Right hindlimb (tissue), 1 donor: ENCODE measurements at places on chromosomes 4 and X.

- DNase-seq, result no peak
Observed at GRCh38 chr4:75497133-75497532, 17.1 kb downstream of the RCHY1 start.

DNA sequence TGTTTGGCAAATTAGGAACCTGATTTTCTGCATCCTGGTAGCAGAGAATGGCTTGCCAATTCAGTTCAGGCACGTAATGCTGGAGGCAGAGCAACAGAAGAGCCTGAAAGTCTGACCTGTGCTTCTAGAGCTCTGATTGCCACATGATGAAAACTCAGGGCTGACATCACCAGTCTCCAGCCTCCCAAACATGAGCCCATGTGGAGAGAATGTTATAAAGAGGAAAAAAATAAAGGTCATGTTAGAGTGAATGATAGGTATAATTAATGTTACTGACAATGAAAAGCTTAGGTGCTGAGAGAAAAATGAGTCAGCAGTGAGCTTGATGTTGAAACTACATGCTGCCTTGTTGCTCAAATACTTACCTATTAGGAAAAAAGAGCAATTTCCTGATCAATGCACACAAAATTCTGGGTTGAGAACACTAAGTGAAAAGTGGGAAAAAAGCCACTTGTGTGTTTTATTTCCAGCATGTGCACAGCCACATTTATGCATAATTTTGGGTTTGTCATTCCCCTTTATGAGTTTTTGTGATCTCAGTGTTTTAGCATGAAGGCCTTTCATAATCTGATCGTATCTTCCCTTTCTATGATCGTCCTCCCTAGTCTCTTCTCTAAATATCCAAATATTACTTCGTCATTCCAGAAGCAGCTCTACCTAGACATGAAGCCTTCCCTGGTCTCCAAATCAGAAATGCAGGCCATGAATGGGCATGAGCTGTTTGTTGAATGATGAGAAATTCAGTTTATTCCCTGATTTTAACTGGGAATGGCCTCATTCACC is 113.3 kb upstream of the CPEB2 start:
- no peak for DNase-seq

DNA sequence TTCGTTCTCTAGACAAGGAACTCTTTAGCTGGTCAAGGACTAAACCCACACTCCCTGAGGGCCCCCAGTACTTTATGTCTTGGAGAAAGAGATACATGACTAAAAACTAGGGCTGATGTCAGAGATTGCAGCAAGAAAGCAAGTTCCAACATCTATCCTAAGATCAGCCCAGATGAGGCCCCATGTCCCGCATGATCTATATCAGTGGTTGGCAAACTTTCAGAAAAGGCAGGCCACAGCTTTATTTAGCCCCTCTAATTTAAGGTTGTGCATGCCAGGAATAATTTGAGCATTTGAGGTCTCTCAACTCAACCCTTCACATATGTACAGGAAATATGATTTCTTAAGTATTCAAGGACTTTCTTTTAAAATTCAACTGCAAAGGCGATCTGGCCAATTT is 44.1 kb upstream of the FRMD7 start:
- DNase-seq, result peak; percentile 39

- DNase-seq, result no peak
Observed at GRCh38 chrX:110519501-110519900, 160.9 kb downstream of the RTL9 start.

DNA sequence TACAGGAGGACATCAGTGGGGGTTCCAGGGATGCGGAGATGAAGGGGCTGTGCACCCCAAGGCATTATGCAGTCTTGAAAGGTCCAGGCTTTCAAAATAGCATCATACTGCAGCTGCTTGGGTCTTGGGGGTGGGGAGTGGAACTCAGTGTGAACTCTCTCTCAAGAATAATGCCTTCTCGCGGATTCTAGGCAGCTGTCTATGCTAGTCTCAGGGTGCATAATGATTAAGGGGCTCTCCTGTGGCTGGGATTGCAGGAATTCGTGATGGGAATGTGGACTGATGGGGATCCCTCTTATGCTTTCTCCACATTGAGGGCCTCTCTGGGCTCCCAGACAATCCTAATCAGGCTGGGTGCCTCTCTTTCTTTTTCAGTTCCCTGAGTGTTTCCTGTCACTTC is 172.2 kb upstream of the ARHGAP24 start:
- DNase-seq, result no peak
